ENCODE measurements at places on chromosomes 3 and 15.
A peak's percentile ranks its signal among the peaks of the same experiment; 100 is the strongest.

DNA sequence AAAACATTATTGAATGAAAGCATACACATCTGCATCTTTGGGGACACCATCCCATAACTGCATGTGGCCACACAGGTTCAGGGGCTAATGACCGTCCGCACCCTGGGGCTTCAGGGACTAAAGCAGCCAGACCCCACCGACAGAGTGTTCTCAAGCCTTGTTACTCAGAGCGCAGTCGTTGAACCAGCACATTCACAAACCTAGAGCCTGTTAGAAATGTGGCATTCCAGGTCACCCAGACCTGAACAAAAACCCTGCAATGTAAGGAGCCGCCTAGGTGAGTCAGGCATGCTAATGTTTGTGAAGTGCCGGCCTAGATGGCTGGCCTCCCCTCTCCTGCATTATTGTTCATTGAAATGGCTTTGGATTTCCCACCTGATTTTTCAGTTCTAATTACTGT, 52.3 kb upstream of the HACD2 start:
- no peak overlapping the region for H3K27ac ChIP-seq
- no peaks in the 10 kb centered on the region for H3K4me1 ChIP-seq
- no peak overlapping the region for H3K4me3 ChIP-seq
- no peaks in the 10 kb centered on the region for H3K36me3 ChIP-seq
- no peak for ATAC-seq
- H3K27me3 ChIP-seq, result no peaks in the 10 kb centered on the region

DNA sequence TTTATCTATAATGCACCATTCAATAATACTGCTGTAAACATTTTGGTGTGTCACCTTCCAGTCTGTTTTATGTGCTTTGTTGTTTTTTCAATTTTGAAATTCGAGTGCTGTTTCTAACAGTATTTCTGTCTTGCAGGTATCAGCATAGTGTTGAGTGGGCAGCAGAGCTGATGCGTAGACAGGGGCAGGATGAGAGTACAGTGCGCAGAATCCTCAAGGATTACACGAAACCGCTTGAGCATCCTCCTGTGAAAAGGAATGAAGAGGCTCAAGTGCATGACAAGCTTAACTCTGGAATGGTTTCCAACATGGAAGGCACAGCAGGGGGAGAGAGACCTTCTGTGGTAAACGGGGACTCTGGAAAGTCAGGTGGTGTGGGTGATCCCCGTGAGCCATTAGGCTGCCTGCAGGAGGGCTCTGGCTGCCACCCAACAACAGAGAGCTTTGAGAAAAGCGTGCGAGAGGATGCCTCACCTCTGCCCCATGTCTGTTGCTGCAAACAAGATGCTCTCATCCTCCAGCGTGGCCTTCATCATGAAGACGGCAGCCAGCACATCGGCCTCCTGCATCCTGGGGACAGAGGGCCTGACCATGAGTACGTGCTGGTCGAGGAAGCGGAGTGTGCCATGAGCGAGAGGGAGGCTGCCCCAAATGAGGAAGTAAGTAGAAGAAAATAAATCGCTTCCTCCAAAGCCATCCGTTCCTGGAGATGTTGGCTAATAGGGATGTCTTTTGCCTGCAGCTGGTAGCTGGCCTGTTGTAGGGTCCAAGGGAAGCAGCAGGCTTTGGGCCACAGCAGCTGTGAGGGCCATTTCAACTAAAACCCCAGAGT, 19.1 kb downstream of the TSEN2 start:
- H3K27me3 ChIP-seq, result no peaks in the 10 kb centered on the region
- peaks cover 89% of the 10 kb centered on the region for H3K36me3 ChIP-seq
- H3K4me1 ChIP-seq, result no peaks in the 10 kb centered on the region
- H3K27ac ChIP-seq, result no peak overlapping the region
- H3K4me3 ChIP-seq, result no peak overlapping the region

DNA sequence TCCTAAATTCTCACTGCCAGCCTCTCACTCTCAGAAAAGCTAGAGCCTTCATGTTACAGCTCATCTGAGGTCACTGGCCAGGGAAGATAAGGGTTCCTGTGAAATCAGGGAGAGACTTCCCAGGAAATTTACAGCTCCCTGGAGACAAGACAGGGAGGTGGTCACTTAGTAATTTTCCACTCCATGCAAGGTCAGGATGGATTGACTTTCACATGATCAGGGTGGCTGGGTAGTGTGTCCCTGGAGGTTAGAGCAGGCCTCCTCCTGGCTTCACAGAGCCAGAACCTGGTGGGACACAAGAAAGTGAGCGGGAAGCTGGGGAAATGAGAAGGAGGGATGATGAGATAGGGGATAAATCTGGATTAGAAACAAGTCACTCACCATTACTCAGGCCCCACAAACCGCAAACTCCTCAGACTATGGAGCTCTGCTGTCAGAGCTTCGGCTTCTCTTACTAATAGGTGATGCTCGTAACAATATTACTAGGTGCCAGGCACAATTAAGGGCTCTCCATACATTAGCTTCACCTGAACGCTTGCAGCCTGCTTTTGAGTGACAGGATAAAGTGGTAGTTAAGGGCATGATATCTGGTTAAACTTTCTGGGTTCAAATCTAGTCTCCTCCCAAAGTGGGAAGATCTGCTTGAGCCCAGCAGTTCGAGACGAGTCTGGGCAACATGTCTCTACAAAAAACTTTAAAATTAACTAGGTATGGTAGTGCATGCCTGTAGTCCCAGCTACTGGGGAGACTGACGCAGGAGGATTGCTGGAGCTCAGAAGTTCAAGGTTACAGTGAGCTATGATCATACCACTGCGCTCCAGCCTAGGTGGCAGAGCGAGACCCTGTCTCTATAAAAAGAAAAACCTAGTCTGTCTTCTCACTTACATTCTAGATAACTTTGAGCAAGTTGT, 24.9 kb downstream of the DUOX2 start:
- H3K4me1 ChIP-seq, result no peaks in the 10 kb centered on the region
- H3K4me3 ChIP-seq, result no peak overlapping the region
- no peaks in the 10 kb centered on the region for H3K36me3 ChIP-seq
- no peak for ATAC-seq
- no peak overlapping the region for H3K27ac ChIP-seq

- H3K27me3 ChIP-seq, result no peaks in the 10 kb centered on the region
- no peak overlapping the region for H3K4me3 ChIP-seq
- H3K27ac ChIP-seq, result no peak overlapping the region
- peaks cover 5% of the 10 kb centered on the region for H3K4me1 ChIP-seq
Measured at GRCh38 chr3:115022835-115023398, 124.2 kb downstream of the ZBTB20 start.

GRCh38 chr15:99712415-99712814, 20.8 kb downstream of the LYSMD4 start:
- no peak overlapping the region for H3K27ac ChIP-seq
- H3K27me3 ChIP-seq, result no peaks in the 10 kb centered on the region

DNA sequence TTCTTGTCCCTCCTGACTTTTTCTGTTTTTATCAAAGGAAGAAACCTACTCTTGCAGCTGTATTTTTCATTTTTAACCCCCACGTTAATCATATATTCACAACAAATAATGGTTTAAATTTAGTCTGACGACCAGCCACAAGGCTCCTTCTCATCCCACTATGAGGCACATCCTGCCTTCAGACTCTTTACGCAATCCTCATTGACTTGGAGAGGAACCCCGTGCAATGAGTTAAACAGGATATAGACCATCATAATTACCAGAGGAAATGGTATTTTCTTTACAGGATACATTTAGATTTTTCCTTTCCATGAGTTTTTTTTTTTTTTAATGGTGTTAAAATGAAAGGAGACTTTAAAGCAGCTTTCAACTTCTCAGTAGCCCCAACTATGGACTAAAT, 68.5 kb downstream of the WWTR1 start:
- peaks cover 9% of the 10 kb centered on the region for H3K27me3 ChIP-seq
- H3K27ac ChIP-seq, result no peak overlapping the region
- H3K4me1 ChIP-seq, result no peaks in the 10 kb centered on the region
- no peak overlapping the region for H3K4me3 ChIP-seq
- ATAC-seq, result no peak

GRCh38 chr3:156976933-156977332, 150.8 kb downstream of the LEKR1 start:
- no peak overlapping the region for H3K27ac ChIP-seq
- no peaks in the 10 kb centered on the region for H3K36me3 ChIP-seq
- H3K27me3 ChIP-seq, result no peaks in the 10 kb centered on the region
- H3K4me3 ChIP-seq, result no peak overlapping the region

DNA sequence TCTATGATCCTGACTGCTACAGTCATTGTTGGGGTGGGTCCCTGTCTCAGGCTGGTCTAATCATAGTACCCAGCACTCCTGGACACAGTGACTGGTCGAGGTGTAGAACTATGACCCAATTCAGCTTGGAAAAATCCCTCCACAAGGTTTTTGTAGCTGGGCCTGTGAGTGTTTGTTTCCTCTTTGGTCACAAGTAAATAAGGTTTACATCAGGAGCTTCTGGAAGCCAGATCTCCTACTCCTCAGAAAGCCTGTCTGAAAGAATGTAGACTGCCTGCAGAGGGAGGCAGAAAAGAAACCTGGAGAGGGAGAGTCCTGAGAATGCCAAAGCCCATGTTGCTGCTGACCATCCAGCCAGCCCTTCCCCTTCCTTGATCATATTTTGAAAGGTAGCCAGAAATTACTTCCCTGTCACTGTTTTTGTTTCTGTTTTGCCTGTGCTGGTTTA, 123.2 kb downstream of the RAP2B start:
- no peaks in the 10 kb centered on the region for H3K36me3 ChIP-seq
- peak; percentile 18 for ATAC-seq
- H3K4me3 ChIP-seq, result peak overlapping the region; percentile 47

GRCh38 chr15:47398594-47398993, 318.7 kb upstream of the SEMA6D start:
- H3K27me3 ChIP-seq, result no peaks in the 10 kb centered on the region
- H3K4me1 ChIP-seq, result no peaks in the 10 kb centered on the region
- H3K4me3 ChIP-seq, result no peak overlapping the region

GRCh38 chr3:100104442-100104798, 9.9 kb downstream of the FILIP1L start:
- no peak overlapping the region for H3K4me3 ChIP-seq
- H3K36me3 ChIP-seq, result no peaks in the 10 kb centered on the region
- peaks cover 9% of the 10 kb centered on the region for H3K4me1 ChIP-seq
- peak overlapping the region; percentile 65 for H3K27ac ChIP-seq

GRCh38 chr3:4956738-4957137, 22.5 kb upstream of the BHLHE40 start:
- no peaks in the 10 kb centered on the region for H3K36me3 ChIP-seq
- H3K4me3 ChIP-seq, result no peak overlapping the region
- H3K27ac ChIP-seq, result no peak overlapping the region
- no peak for ATAC-seq

GRCh38 chr15:51739061-51739712, 1.7 kb upstream of the LYSMD2 start:
- peak overlapping the region; percentile 89 for H3K4me3 ChIP-seq
- H3K27ac ChIP-seq, result peak overlapping the region; percentile 15
- no peaks in the 10 kb centered on the region for H3K36me3 ChIP-seq
- peaks cover 32% of the 10 kb centered on the region for H3K4me1 ChIP-seq

DNA sequence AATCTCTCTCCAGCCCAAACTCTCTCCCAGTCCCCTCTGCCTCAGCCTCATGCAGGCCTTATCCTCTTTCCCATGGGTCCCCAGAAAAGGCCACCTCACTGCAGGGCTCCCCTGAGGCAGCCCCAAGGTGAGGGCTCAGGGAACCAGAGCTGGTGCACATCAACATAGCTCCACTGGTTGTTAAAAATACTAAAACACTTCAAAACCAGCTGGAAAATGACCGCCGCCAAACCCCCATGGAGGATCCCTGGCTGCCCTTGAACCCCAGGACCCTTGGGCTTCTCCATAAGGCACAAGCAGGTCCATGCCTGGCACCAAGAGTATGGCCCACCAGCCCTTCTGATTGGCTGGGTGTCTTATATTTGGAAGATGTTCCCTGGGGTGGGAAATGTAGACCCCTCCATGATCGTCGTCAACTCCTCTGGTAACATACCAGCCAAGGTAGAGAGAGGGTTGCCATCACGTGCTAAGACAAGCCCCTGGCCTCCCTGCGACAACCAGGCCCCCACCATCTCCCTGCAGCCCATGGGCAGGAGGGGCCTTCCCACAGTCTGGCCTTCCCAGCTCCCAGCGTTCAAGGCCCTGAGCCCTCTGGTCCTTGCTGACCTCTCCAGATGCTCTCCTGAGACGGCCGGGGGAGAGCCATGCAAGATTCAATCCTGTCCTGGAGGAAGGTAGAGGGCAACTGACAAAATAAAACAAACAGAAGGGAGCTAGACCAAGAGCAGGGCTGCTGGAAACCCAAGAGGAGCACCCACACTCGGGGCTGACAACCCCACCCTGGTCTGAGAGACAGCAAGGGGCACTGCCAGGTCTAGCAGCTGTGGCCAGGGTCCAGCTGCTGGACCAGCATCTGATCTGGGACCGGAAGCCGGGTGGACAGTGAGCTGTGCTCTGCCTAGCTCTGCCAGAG, 132.1 kb upstream of the PRR20G start:
- no peaks in the 10 kb centered on the region for H3K4me1 ChIP-seq
- H3K27ac ChIP-seq, result no peak overlapping the region
- ATAC-seq, result no peak
- H3K27me3 ChIP-seq, result peaks cover 49% of the 10 kb centered on the region

DNA sequence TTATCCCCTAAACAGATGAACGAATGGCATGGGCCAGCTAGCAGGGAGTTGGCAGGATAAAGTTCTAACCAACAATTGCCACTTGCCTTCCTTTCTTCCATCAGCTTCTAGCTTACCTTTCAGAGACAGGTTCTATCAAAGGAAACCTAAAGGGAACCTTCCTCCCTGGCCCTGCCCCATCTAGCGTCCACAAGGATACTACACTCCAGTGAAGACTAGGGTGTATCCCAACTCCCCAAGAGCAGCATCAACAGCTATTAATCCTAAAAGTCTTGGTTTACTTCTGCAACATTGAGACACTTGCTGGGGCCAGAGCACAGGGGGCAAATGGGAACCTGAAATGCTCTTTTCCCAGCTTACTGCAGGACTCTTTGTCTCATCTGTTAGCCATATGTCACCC, 37.0 kb upstream of the TMC3 start:
- peaks cover 23% of the 10 kb centered on the region for H3K27me3 ChIP-seq
- no peak for ATAC-seq
- H3K4me3 ChIP-seq, result no peak overlapping the region
- H3K4me1 ChIP-seq, result no peaks in the 10 kb centered on the region
- no peaks in the 10 kb centered on the region for H3K36me3 ChIP-seq

GRCh38 chr3:143793971-143794370, 54.3 kb downstream of the SLC9A9 start:
- H3K27me3 ChIP-seq, result no peaks in the 10 kb centered on the region
- no peak for ATAC-seq
- peaks cover 19% of the 10 kb centered on the region for H3K36me3 ChIP-seq
- H3K4me3 ChIP-seq, result no peak overlapping the region

DNA sequence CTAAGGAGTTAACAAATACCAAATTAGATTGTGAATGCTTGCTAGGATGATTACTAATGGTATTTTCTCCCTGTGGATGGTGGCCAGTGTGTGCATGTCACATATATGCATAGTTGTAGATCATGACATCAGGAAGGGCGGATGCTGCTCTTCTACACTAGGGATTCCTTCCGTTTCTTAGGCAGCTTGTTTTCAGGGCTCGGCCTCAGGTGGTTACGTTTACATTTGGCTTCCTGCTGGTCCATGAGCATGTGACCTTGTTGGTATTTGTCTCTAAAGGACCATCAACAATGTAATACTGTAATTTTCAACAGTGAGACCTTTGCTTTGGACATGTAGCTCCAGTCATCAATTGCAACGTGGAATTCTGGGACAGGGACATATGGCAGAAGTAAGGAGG, 221.4 kb downstream of the NR1D2 start:
- H3K4me3 ChIP-seq, result no peak overlapping the region
- no peaks in the 10 kb centered on the region for H3K27me3 ChIP-seq
- no peak for ATAC-seq

GRCh38 chr15:54772663-54773062, 424.1 kb downstream of the RSL24D1 start:
- H3K27ac ChIP-seq, result no peak overlapping the region
- no peaks in the 10 kb centered on the region for H3K36me3 ChIP-seq
- H3K4me3 ChIP-seq, result no peak overlapping the region
- no peaks in the 10 kb centered on the region for H3K4me1 ChIP-seq

Data from activated T-helper 17 cell treated with anti-CD3 and anti-CD28 coated beads, Interleukin-2, amount 50 U/mL, for 72 hours (primary cell).